ENCODE measurements at places on chromosomes 4 and X.

DNA sequence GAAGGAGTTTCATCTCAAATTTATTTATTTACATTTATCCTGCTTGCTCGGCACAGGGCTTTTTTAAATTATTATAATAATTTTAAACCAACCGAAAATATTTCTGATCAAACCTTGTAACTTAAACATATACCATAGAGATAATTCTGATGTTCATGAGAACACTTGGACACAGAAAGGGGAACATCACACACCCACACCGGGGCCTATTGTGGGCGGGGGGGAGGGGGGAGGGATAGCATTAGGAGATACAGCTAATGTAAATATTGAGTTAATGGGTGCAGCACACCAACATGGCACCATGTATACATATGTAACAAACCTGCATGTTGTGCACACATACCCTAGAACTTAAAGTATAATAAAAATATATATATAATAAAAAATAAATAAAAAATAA, 2.9 kb downstream of the ANXA5 start:
- no peak for DNase-seq

DNA sequence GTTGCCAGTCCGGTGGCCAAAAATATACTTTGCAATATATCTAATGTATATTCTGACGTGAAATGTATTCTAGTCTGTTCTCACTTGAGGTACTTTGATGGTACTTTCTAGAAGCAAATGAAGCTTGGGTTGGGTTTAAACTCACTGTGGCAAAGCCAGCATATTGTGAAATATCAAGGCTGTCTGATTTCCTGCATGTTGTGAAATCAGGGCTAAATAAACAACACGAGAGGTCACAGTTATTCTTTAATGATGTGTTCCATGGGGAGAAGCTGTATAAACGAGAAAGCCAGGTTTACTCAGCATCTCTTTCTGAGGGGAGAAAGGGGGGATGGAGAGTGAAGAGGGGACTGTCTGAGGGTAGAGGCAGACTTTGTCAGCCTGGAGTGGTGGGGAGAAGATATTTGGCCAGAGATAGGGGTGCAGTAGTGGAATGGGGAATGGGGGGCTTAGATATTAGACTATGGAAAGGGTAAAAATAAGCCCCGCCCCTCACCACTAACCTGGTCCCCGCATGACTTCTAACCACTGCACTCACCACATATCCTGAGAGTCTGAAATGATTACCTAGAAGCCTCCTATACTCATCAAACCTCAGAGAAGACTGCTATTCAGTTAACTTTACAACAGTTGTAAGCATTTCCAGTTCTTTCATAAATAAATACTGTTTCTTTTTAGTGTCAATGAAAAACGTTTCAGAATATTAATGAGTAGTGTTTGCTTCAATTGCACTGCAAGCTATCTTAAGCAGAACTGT, 5.9 kb upstream of the SCARB2 start:
- DNase-seq = no peak

DNA sequence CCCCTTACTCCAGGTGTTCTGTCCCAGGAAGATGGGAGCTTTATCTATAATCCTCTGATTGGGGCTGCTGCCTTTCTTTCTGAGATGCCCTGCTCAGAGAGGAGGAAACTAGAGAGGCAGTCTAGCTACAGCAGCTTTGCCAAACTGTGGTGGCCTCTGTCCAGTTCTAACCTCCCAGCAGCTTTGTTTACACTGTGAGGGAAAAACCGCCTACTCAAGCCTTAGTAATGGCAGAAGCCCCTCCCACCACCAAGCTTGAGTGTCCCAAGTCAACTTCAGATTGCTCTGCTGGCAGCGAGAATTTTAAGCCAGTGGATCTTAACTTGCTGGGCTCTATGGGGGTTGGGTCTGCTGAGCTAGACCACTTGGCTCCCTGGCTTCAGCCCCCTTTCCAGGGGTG, 394.9 kb upstream of the PABPC5 start:
- no peak for DNase-seq

GRCh38 chr4:14693728-14694127, 308.6 kb upstream of the CPEB2 start:
- no peak for DNase-seq

GRCh38 chrX:1781766-1782165, 166.9 kb downstream of the ASMT start:
- DNase-seq = no peak

- DNase-seq = no peak
Measured at GRCh38 chrX:49879656-49880277, 483 bp downstream of the USP27X start.

DNA sequence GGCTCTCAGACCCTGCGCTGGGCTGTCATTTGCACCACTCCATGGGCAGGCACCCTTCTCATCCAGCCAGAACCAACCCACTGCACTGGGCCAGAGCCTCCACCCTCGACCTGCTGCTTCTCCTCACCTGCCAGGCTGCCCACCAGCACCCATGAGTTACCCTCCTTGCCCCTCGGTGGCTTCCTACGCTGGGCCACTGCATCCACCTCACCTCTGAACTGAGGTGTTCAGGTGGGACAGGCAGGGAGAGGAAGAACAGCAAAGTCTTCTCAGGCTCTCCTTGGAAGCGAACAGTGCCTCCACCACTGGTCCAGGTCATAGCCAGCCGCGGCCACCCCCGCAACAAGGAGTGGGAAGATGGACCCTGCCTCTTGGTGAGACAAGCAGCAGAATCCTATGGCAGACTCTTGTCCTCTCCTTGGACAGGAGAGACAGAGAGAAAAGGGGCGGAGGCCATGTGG, 32.4 kb upstream of the HMX1 start:
- DNase-seq = no peak

DNA sequence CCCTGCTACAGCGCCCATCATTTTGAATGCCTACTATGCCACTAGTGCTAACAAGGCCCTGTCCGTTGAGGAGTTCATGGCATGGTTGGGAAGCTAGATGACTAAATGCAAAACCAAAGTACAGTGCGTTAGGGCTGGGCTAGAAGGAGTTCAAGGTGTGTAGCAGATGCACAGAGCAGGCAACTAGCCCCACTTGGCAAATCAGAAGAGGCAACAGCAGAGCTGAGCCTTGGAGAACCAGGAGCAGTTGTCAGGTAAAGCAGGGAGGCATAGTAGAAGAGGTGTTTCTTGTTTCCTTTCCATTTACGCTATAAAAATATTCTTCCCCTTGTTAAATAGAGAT, 146.6 kb upstream of the CPEB2 start:
- DNase-seq = no peak

- DNase-seq = no peak
Measured at GRCh38 chr4:7973545-7973981, 33.9 kb upstream of the AFAP1 start.

DNA sequence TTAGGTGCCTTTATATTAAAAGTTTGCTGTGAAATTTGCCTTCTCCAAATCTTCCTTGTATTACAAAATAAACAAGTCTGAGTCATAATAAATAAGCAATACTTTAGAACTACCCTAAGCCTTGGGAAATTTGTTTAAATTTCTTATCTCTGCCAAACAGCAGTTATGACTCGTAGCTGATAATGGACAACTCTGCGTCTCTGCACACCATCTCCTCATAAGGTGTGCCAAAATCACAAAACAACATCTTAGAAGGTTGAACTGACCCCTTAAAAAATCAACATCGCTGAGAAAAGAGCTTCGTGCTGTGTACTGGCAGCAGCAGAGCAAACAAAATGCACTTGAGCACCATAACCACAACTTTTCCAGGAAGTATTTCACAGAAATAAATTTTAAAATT, 22.0 kb downstream of the OR13H1 start:
- DNase-seq = no peak
